ENCODE measurements at places on chromosomes 7 and 10. TPM values are rescaled to one million over a fixed set of nuclear protein-coding genes. Genes with fewer than 3 reads are reported as not detected.

Gene POM121L12
- not detected for total RNA-seq

Gene C10orf62
- not detected for total RNA-seq

Gene SPDYE9
- not detected for total RNA-seq

DNA sequence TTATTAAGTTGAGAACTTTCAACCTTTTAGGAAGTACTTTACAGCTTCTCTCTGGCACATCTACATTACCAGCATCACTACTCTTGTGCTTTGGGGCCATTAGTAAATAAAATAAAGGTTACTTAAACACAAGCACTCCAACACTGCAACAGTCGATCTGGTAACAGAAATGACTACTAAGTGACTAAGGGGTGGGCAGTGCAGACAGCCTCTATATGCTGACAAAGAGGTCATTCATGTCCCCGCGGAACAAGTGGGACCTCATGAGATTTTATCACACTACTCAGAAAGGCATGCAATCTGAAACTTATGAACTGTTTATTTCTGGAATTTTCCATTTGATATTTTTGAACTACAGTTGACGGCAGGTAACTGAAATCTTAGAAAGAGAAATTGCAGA is 111.3 kb upstream of the DNAJB12 start:
- no peak for DNase-seq

- DNase-seq, result no peak
Observed at GRCh38 chr10:122986335-122986734, 6.1 kb downstream of the PSTK start.

GRCh38 chr10:84224411-84225028 is 824 bp downstream of the LRIT2 start:
- DNase-seq, result no peak

DNA sequence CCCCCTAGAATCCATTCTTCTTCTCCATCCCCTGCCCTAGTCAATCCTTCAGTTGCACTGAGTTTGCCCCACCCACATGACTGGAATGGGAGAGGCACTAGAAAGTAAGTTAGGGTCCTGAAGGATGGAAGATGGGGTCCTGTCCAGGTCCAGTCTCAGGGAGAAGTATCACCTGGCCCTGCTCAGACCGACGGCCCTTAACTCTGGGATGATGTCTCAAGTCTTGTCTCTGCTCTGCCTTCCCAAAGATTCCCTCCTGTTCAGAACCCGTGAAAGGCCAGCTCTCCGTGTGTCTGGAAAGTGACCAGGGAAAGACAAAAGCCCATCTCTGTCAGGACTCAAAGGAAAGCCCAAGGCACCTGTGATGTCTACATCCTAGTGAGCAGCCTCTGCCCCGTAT is 88.8 kb downstream of the OAT start:
- DNase-seq, result no peak

- DNase-seq, result peak; percentile 4
Observed at GRCh38 chr7:100887516-100888290, 1.8 kb downstream of the UFSP1 start.

DNA sequence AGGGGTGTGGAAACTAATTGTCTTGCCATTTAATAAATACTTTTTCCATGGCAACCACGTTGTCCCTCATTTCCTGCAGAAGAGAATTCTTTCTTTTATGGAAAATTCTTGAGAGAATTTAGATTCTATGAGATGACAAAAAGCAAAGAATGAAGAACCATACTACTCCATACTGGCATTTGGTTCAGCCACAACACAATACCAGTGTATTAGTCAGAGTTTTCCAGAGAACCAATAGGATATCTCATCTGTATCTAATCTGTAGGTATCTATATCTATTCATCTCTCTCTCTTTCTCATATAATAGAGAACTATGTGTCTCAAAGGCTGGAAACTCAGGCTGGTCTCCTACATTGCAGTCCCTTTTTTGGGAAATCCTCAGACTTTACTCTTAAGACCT is 44.6 kb upstream of the NAMPT start:
- no peak for DNase-seq

GRCh38 chr7:47225387-47226131 is 356.4 kb downstream of the TNS3 start:
- no peak for DNase-seq
